Activated CD4-positive, alpha-beta T cell treated with anti-CD3 and anti-CD28 coated beads for 36 hours (primary cell): ENCODE measurements at places on chromosomes 6 and 20. TPM values are rescaled to one million over a fixed set of nuclear protein-coding genes. Genes with fewer than 3 reads are reported as not detected.

DNAAF9 gene
- 1.3 TPM for total RNA-seq

DNA sequence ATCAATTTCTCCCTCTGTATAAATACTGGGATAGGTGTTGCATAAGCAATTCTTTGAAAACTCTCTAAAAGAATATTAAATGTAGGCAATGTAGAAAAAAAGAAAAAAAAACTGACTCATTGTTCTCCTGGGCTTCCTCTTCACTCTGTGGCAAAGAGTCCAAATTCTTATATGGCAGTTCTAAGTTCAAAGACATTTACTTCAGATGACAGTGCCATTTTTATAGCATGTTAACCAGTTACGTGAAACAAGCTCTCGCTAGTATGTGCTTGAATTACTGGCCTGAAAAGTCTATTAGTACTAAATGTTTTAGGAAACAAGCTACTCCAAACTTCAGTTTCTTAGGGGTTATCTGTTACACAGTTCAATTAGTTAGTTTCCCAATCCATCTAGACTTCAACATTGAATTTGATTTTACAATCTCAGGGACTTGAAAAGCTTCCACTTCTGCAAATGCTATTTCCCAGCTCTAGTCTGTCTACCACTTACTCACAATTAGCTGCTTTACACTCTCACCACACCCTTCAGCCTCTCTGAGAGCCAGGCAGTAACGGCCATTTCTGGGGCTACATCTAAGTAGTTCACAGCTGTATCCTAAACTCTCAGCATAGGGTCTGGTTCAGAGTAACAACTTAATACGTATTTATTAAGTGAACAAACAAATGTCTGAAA, 100.4 kb downstream of the OGFRL1 start:
- no peak for DNase-seq
- no peak overlapping the region for H3K4me3 ChIP-seq
- H3K4me1 ChIP-seq, result no peaks in the 10 kb centered on the region
- no peak overlapping the region for H3K27ac ChIP-seq
- peaks cover 11% of the 10 kb centered on the region for H3K27me3 ChIP-seq

DNA sequence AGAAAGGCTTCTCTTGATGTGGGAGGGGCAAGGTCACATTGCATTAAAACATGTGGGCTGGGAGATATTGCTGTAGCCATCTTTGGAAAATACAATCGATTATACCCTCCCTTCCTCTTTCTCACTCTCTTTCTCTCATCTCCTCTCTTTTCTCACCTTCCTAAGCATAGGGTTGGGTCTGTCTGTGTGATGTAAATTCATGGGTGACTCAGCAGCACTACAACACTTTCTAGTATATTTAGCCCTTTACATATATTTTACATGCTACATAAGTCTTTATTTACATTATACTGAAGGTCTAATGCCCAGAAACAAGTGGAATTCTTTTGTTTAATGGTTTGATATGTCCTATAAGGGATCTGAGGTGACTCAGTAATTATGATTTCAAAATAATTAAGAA, 634.8 kb upstream of the FLRT3 start:
- H3K4me1 ChIP-seq, result no peaks in the 10 kb centered on the region
- H3K4me3 ChIP-seq, result no peak overlapping the region
- no peak for DNase-seq
- H3K27me3 ChIP-seq, result no peaks in the 10 kb centered on the region
- H3K27ac ChIP-seq, result no peak overlapping the region
- no peaks in the 10 kb centered on the region for H3K36me3 ChIP-seq

GRCh38 chr6:107603006-107603370, 113.1 kb downstream of the SOBP start:
- no peaks in the 10 kb centered on the region for H3K36me3 ChIP-seq
- DNase-seq, result no peak
- peaks cover 11% of the 10 kb centered on the region for H3K27me3 ChIP-seq
- no peak overlapping the region for H3K27ac ChIP-seq

GRCh38 chr6:107056796-107057195, 28.8 kb downstream of the MTRES1 start:
- H3K27me3 ChIP-seq, result no peaks in the 10 kb centered on the region
- no peak overlapping the region for H3K27ac ChIP-seq
- no peak overlapping the region for H3K4me3 ChIP-seq
- no peaks in the 10 kb centered on the region for H3K36me3 ChIP-seq
- peaks cover 11% of the 10 kb centered on the region for H3K4me1 ChIP-seq
